Activated CD4-positive, CD25-positive, alpha-beta regulatory T cell treated with anti-CD3 and anti-CD28 coated beads, Interleukin-2, amount 50 U/mL, for 16 hours (primary cell): ENCODE measurements at places on chromosomes 5 and 9.

GRCh38 chr9:128077847-128078503 is 9.9 kb downstream of the SLC25A25 start:
- DNase-seq: no peak

- no peak for DNase-seq
Measured at GRCh38 chr5:118439831-118440230, 548.5 kb downstream of the DTWD2 start.

GRCh38 chr5:140044041-140044440 is 942 bp upstream of the NRG2 start:
- DNase-seq: no peak

DNA sequence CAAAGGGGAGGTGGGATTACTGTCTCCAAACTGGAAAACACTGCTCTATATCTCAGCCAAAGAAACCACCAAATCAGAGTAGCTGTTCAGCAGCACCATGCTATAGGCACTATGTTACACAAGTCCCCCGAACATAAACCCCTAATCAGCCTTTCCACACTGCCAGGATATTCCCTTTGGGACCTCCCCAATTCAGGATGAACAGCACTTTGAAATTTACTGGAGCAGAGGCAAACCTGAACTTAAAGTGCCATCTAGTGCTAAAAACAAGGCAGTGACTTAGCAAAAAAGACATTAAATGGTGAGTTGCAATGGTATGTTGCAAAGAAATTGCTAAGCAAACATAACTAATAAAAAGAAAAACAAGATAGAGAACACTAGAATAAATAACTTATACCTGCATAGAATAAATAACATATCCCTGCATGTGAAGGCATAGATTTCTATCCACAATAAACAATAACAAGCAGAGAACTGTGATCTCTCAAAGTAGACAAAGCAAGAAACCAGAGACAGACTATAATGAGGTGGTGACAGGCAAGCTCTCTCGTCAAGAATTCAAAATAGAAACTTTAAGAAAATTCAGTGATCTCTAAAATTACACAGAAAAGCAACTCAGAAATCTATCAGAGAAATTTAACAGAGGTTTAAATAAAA is 584.4 kb upstream of the ACO1 start:
- no peak for DNase-seq

- no peak for DNase-seq
Measured at GRCh38 chr5:111557111-111557510, 44.8 kb upstream of the STARD4 start.

GRCh38 chr5:149273950-149274349 is 2.3 kb downstream of the AFAP1L1 start:
- no peak for DNase-seq

GRCh38 chr9:137433916-137434431 is 7.2 kb downstream of the ENTPD8 start:
- no peak for DNase-seq

GRCh38 chr9:68462105-68462775 is 78.4 kb downstream of the TMEM252 start:
- DNase-seq: no peak

GRCh38 chr9:123250504-123250903 is 17.9 kb downstream of the STRBP start:
- no peak for DNase-seq

DNA sequence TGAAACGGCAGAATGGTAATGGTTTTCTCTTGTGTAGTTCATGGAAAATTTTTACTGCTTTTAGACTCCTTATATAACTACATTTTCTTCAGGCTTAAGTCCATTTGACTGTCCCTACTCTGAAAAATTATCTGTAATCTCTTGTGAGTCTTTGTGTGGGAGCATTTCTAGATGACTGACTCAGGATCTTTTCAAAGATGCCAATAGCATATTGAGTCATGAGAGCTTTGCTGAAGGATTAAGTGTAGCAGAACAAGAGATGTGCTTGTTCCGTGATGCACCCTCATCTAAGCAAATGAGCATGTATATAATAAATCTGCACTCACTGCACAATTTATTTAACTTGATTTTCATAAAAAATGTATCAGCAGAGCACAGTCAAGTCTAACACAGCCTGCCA is 298.7 kb upstream of the CDH6 start:
- no peak for DNase-seq

- no peak for DNase-seq
Measured at GRCh38 chr5:91366551-91366950, 16.6 kb downstream of the ARRDC3 start.

- DNase-seq: no peak
Measured at GRCh38 chr9:132249123-132249522, 87.3 kb downstream of the NTNG2 start.

GRCh38 chr9:107314763-107315162 is 31.7 kb downstream of the RAD23B start:
- DNase-seq: no peak

- DNase-seq: no peak
Measured at GRCh38 chr5:57650360-57651069, 167.9 kb upstream of the ACTBL2 start.

GRCh38 chr5:137600721-137601360 is 101.7 kb upstream of the SPOCK1 start:
- DNase-seq: no peak

DNA sequence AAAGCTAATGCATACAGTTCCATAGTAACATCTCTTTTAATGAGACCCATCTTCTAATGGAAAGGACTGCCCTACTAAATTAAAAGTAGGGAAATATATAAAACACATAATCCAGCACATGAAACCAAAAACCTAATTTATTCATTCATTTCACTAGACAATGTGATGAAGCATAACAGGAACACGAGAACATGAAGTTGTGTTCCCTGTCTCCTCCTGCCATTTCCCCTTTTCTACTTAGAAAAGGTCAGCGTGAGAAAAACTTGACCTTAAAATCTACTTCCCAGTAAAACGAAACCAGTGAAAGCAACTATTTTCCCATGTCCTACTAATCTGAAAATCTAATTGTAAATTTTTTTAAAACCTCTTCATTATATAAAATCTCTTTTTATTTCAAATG is 847.5 kb downstream of the TLE1 start:
- DNase-seq: no peak

DNA sequence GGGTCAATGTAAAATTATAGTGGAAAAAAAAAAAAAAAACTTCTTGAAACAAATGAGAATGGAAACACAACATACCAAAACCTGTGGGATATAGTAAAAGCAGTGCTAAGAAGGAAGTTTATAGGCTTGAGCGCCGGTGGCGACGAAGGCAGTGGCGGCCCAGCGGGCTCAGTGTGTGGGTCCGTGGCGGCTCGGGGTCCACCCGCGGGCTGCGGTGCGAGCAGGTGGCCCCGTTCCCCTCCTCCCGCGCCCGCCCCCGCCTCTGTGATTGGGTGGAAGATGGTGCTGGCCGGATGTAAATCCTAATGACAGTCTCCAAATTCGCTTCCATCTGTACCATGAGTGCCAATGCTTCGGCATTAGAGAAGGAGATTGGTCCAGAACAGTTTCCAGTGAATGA is 57.5 kb upstream of the TLX3 start:
- no peak for DNase-seq

DNA sequence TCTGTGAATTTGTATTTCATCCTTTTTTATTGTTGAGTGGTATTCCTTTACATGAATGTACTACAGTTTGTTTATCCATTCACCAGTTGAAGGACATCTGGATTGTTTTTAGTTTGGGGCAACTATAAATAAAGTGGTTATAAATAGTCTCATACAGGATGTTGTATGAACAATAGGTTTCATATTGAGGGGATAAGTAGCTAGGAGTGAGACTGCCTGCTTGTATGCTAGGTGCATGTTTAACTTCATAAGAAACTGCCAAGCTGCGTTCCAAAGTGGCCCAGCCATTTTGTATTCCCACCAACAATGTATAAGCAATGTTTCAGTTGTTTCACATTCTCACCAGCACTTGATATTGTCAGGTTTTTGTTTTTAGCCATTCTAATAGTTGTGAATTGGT is 21.5 kb downstream of the OTULINL start:
- no peak for DNase-seq

DNA sequence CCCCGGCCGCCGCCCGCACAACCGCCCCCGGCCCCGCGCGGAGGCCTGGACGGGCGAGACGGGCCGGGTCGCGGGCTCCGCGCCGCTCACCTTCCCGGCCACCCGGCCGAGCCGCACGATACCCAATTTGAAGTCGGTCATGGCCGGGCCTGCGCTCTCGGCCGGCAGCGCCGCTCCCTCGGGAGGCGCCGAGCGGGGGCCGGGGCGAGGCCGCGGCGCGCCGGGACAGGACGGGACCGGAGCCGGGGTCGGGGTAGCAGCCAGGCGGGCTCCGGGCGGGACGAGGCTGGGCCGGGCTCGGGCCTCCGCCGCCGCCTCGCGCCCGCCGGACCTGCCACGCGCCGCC is 216 bp downstream of the ZMYND19 start:
- DNase-seq: no peak

DNA sequence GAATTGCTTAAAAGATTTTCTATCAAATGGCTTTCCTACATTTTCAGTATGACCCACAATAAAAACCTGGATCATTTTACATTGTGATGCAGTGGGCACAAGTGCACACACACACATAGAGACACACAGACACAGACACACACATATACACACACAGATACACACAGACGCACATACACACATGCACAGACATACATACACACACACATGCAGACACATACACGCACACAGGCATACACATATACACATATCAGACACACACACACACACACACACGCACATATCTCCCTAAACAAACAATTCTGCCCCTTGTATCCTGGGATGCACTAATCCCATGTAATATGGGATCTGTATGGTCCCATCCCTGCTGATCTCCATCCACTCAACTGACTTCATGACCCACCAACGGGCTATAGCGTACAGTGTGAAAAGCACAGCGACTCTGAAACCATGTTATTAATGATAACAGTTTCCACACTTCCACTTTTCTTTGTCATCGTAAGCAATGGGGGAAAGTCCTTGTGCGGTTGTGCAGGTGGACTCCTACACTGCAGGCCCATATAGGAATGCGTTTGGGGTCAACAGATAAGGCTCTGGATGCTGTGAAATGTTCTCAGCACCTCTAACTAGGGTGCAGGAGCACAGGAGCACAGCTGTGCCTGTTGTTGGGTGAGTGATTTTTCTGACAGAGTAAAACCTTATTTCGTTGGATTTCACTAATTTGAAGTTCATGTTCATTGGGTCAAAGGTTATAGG is 52.7 kb downstream of the DAP start:
- DNase-seq: no peak

- DNase-seq: no peak
Measured at GRCh38 chr9:111857555-111858211, 38.9 kb upstream of the UGCG start.

- DNase-seq: no peak
Measured at GRCh38 chr5:37370550-37370863, 399 bp downstream of the NUP155 start.

DNA sequence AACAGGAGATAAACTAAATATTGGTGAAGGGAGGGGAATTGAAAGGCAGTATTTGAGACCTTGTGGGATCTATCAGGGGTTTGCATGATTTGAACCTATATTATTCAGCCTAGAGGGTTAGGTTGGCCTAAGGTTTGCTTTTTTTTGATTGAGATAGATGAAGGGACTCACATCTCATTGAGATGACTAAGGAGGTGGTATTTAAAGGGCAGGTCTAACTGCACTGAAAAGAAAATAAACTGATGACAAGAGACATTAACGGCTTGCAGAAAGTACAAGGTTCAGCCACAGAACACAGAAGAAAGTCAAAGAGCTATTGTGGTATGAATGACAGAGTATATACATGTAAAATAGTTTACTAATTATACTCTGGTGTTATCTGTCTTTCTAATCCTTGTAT is 412.7 kb downstream of the CDH10 start:
- DNase-seq: no peak

DNA sequence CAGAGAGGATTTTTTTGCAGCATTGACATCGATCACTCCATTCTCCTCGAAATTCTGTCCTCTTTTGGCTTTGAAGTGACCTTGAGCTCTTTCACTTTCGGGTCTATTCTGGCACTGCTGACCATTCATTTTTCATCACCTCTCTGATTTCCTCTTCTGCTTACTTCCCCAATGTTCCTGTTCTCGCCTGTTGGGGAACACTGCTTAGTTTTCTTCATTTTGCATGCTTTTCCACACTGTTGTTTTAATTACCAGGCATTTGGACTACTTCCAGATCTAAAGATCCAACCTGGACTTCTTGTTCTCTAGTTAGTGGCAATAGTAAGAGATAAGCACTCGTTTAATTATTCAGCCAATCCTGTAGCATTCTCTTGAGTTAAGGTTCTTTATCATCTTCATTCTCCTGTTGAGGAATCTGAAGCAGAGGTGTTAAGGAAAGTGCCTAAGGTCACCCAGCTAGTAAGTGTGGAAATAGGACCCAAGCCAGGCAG is 53.4 kb downstream of the MAN2A1 start:
- DNase-seq: no peak

DNA sequence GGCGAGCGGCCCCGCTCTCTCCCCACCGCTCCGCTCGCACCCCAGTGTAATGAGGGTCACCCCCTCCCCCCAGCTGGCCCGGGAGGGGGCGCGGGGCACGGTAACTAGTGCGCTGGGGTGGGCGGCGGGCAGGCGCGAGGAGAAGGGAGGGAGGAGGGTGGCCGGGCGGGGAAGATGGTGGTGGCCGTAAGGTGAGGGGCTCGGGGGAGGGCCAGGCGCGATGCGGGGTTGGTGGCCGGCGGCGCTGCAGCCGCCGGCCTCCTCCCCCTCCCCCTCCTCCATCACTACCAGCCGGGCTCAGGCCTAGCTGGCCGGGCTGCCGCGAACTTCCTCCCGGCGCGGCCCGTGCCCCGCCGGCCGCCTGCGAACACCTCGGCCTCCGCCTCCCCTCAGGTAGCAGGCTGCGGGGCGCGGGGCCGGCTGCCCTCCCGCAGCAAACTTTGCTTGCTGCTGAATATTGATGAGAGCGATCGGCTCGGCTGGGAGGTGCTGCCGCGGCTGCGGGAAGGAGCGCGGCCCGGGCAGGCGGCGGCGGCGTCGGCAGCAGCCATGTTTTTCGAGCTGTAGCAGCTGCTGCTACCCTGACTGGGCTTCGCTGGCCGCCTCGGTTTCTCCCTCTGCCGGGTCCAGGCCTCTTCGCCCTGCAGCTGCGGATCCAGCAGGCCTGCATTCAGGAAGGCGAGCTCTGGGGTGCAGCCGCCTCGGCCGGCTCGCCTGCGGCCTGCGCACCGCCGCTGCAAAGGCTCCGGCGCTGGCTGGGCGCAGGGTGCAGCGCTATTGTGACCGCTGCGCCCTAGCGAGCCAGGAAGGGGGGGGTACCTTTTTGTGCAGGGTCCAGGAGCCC is 502 bp downstream of the NSD1 start:
- DNase-seq: no peak

- DNase-seq: no peak
Measured at GRCh38 chr9:33130961-33131789, 36.0 kb downstream of the B4GALT1 start.

- no peak for DNase-seq
Measured at GRCh38 chr9:8705861-8706260, 906.3 kb upstream of the DMAC1 start.
